ENCODE measurements at places on chromosomes 1 and 21. TPM values are rescaled to one million over a fixed set of nuclear protein-coding genes. Genes with fewer than 3 reads are reported as not detected.

DNA sequence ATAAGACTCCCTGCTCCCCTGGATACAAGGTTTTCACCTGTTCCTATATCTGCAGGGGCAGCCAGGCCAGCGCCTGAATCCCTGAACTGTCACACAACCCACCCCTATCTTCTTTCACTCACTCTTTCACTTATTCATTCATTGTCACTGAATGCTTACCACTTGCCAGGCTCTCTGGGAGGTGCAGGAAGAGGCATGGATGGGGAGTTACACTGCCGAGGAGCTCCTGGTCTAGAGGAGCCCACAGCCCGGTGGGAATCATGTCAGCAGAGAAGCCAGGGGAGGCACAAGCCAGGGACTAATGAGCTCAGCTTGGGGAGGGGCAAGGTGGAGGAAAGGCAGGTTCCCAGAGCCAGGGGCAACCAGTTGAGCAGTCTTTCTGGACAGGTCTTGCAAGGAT is 155.8 kb downstream of the TRABD2B start:
- H3K4me1 ChIP-seq = no peaks in the 10 kb centered on the region
- H3K4me3 ChIP-seq = no peak overlapping the region
- H3K27ac ChIP-seq = no peak overlapping the region
- DNase-seq = no peak
- H3K36me3 ChIP-seq = no peaks in the 10 kb centered on the region
- peaks cover 9% of the 10 kb centered on the region for H3K27me3 ChIP-seq

DNA sequence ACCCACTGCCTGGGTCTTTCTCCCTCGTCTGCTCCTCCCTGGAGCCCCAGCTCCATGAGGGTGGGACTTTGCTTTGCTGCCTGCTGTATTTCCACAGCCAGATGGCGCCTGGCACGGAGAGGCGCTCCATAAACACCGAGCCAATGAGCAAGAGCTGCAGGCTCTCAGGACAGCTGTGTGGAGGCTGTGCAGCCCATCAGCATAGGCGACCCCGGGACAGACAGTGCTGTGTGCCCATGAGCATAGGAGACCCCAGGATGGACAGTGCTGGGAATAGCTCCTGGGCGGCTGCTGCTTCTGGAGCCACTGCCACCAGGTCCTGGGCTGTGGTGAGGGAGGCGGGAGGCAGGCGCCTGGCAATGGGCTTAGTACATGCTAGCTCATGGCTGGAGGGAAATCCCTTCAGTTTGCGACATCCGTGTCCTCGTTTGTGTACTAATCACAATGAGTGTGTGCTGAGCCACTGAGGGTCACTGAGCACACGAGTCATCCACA is 29.2 kb downstream of the CEP104 start:
- no peak overlapping the region for H3K4me3 ChIP-seq
- H3K36me3 ChIP-seq = peaks cover 22% of the 10 kb centered on the region
- H3K4me1 ChIP-seq = no peaks in the 10 kb centered on the region
- H3K27me3 ChIP-seq = no peaks in the 10 kb centered on the region

DNA sequence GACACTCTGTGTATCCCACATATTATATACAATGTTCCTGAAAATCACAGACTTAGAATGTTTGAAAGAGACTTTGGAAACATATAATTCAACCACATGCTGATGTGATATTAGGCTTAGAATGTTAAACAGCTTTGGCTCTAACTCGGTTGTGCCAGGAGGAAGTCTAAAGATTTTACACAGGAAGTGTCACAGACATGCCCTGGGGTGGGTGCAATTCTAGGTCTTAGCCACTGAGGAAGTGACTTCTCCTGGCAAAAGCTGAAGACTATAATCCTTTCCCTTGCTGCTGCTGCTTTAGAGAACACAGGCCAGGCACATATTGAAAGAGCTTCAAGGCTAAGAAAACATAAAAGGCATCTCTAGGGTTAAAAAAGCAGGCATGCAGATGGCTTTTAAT is 51.0 kb downstream of the RPL5 start:
- H3K4me3 ChIP-seq = peak overlapping the region; percentile 1
- peak; percentile 56 for DNase-seq
- peaks cover 35% of the 10 kb centered on the region for H3K4me1 ChIP-seq
- no peaks in the 10 kb centered on the region for H3K27me3 ChIP-seq
- H3K27ac ChIP-seq = peak overlapping the region; percentile 80

GRCh38 chr1:152515434-152515783 is 1.1 kb downstream of the CRCT1 start:
- peaks cover 1% of the 10 kb centered on the region for H3K4me1 ChIP-seq
- H3K27ac ChIP-seq = no peak overlapping the region
- H3K4me3 ChIP-seq = no peak overlapping the region
- DNase-seq = no peak
- H3K36me3 ChIP-seq = no peaks in the 10 kb centered on the region

GRCh38 chr1:165228676-165229075 is 127.8 kb downstream of the LMX1A start:
- peaks cover 11% of the 10 kb centered on the region for H3K27me3 ChIP-seq
- no peaks in the 10 kb centered on the region for H3K4me1 ChIP-seq
- no peak overlapping the region for H3K27ac ChIP-seq
- H3K4me3 ChIP-seq = no peak overlapping the region
- H3K36me3 ChIP-seq = no peaks in the 10 kb centered on the region
- no peak for DNase-seq

GRCh38 chr1:64228167-64228957 is 24.9 kb downstream of the UBE2U start:
- peaks cover 20% of the 10 kb centered on the region for H3K27me3 ChIP-seq
- DNase-seq = no peak
- no peak overlapping the region for H3K4me3 ChIP-seq
- H3K36me3 ChIP-seq = no peaks in the 10 kb centered on the region

GRCh38 chr1:227490478-227490877 is 72.9 kb upstream of the ZNF678 start:
- H3K4me1 ChIP-seq = no peaks in the 10 kb centered on the region
- no peaks in the 10 kb centered on the region for H3K27me3 ChIP-seq
- no peak overlapping the region for H3K4me3 ChIP-seq
- DNase-seq = no peak
- H3K27ac ChIP-seq = no peak overlapping the region
- no peaks in the 10 kb centered on the region for H3K36me3 ChIP-seq

DNA sequence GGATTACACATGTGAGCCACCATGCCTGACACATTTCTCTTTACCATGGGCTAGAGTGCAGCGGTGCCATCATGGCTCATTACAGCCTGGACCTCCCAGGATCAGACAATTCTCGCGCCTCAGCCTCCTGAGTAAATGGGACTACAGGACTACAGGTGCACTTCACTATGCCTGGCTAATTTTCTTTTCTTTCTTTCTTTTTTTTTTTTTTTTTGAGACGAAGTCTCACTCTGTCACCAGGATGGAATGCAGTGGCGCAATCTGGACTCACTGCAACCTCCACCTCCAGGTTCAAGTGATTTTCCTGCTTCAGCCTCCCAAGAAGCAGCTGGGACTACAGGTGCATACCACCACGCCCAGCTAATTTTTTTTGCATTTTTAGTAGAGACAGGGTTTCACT is 14.8 kb upstream of the KIF1B start:
- peaks cover 19% of the 10 kb centered on the region for H3K27me3 ChIP-seq
- DNase-seq = no peak
- no peaks in the 10 kb centered on the region for H3K4me1 ChIP-seq
- no peak overlapping the region for H3K27ac ChIP-seq

DNA sequence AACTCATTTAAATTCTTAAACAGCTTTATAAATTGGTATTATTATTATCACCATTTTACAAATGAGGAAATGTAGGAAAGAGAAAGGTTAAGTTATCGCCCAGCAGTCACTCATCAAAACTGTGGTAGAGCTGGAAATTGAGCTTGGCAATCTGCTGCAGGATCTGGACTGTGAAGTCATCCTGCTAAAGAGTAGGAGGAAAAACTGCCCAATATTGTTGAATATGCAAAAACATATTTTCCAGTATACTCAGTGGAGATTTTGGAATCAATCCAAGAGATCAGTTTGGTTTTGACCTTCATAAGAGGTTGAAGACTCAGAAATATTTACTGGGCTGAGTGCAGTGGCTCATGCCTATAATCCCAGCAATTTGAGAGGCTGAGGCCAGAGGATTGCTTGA is 16.9 kb upstream of the RC3H1 start:
- DNase-seq = no peak
- peaks cover 9% of the 10 kb centered on the region for H3K27me3 ChIP-seq
- no peak overlapping the region for H3K27ac ChIP-seq
- H3K4me1 ChIP-seq = no peaks in the 10 kb centered on the region
- H3K4me3 ChIP-seq = no peak overlapping the region

DNA sequence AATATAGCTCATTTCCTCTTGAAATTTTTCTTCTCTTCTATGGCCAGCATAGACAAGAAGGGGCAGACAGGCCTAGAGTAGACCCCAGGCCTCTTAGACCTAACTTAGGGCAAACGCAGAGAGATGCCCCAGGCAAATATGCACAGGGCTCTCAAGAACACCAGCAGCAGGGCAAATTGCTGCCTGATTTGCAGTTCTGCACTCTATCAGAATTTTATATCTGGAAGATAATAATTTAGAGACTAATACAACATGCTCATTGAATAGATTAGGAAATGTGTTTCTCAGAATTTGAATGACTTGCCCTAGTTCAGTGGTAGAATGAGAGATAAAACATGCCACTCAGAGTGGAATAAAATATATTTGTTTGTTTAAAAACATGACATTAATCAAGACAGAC is 200.4 kb upstream of the ADGRL2 start:
- no peak overlapping the region for H3K27ac ChIP-seq
- no peaks in the 10 kb centered on the region for H3K4me1 ChIP-seq
- DNase-seq = no peak
- H3K36me3 ChIP-seq = no peaks in the 10 kb centered on the region
- H3K27me3 ChIP-seq = no peaks in the 10 kb centered on the region

DNA sequence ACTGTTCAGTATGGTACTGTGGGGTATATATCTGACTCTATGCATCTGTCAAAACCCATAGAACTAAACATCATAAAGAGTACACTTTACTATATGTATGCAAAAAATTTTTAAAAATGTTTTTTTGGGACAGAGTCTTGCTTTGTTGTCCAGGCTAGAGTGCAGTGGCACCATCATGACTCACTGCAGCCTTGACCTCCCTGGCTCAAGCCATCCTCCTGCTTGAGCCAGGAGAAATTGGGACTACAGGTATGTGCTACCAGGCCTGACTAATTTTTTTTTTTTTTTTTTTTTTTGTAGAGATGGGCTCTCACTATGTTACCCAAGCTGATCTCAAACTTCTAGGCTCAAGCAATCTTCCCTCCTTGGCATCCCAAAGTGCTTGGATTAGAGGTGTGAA is 11.5 kb downstream of the TRIT1 start:
- H3K27me3 ChIP-seq = no peaks in the 10 kb centered on the region
- peaks cover 16% of the 10 kb centered on the region for H3K36me3 ChIP-seq
- H3K4me3 ChIP-seq = no peak overlapping the region
- no peak overlapping the region for H3K27ac ChIP-seq
- DNase-seq = no peak
- H3K4me1 ChIP-seq = peaks cover 16% of the 10 kb centered on the region

- H3K4me3 ChIP-seq = no peak overlapping the region
- no peak overlapping the region for H3K27ac ChIP-seq
- H3K27me3 ChIP-seq = no peaks in the 10 kb centered on the region
- H3K36me3 ChIP-seq = no peaks in the 10 kb centered on the region
- DNase-seq = no peak
Measured at GRCh38 chr1:7912145-7912544, 28.5 kb downstream of the TNFRSF9 start.

- H3K4me3 ChIP-seq = peak overlapping the region; percentile 93
- peak; percentile 14 for DNase-seq
- no peaks in the 10 kb centered on the region for H3K27me3 ChIP-seq
- H3K27ac ChIP-seq = peak overlapping the region; percentile 72
- H3K36me3 ChIP-seq = peaks cover 45% of the 10 kb centered on the region
Measured at GRCh38 chr1:54404939-54405897, 976 bp downstream of the SSBP3 start.

- H3K4me3 ChIP-seq = no peak overlapping the region
- H3K4me1 ChIP-seq = peaks cover 18% of the 10 kb centered on the region
- H3K27me3 ChIP-seq = peaks cover 32% of the 10 kb centered on the region
- no peak overlapping the region for H3K27ac ChIP-seq
- H3K36me3 ChIP-seq = peaks cover 7% of the 10 kb centered on the region
Measured at GRCh38 chr1:15406614-15407559, 2.8 kb upstream of the EFHD2 start.

DNA sequence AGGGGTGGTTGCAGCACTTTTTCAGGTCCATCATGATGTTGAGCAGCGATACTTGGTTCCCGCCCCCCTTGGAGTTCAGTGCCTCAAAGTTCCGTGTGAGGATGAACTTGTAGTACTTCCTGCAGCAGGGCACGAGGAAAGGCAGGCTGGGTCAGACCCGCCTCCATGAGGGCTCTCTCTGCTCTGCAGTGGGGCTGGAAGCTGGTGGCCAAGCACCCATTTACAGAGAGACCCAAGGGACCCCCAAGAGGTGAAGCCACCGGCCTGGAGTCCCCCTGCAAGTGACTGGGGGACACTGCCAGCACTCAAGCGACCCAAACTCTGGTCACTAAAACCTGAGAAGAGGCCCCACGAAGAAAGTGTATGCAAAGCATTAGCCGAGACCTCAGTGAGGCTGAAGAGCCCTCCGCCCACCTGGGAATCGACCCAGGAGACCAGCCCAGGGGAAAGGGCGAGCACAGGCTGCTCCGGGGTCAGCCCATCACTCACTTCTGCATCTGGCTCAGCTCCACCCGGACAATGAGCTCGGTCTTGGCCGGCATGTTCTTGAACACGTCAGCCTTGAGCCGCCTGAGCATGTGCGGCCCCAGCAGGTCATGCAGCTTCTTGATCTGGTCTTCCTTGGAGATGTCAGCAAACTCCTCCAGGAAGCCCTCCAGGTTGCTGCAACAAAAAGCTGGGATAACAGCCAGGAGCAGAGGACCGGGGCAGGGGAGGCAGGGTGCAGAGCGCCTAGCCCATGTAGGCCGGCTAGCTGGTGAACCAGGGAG is 45.2 kb downstream of the CHD5 start:
- H3K4me3 ChIP-seq = no peak overlapping the region
- H3K36me3 ChIP-seq = no peaks in the 10 kb centered on the region
- H3K27ac ChIP-seq = no peak overlapping the region
- DNase-seq = no peak
- peaks cover 3% of the 10 kb centered on the region for H3K27me3 ChIP-seq

GRCh38 chr1:191675856-191676783 is 482.1 kb upstream of the RGS18 start:
- no peaks in the 10 kb centered on the region for H3K4me1 ChIP-seq
- DNase-seq = no peak
- no peak overlapping the region for H3K4me3 ChIP-seq
- H3K36me3 ChIP-seq = no peaks in the 10 kb centered on the region

DNA sequence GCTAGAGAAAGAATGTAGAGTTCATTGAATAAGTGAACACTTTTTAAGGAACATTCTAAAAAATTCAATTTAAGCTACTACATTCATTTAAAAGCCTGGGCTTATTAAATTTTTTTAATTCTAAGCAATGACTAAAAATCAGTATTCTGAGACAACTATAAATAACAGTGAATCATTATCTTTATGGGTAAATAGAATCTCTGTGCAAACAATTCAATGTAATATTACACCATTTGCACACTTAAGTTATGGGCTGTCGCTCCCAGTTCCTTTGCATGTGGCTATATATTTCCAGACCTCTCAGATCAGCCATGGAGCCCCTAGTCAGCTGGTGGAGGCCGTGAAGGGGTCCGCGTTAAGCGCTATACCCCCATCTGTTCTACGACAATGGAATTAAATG is 65.1 kb downstream of the KCNK1 start:
- no peak overlapping the region for H3K27ac ChIP-seq
- DNase-seq = no peak
- no peaks in the 10 kb centered on the region for H3K4me1 ChIP-seq
- H3K4me3 ChIP-seq = no peak overlapping the region

GRCh38 chr1:186301448-186301847 is 73.6 kb downstream of the TPR start:
- no peaks in the 10 kb centered on the region for H3K27me3 ChIP-seq
- H3K27ac ChIP-seq = peak overlapping the region; percentile 84
- peaks cover 18% of the 10 kb centered on the region for H3K36me3 ChIP-seq
- no peak overlapping the region for H3K4me3 ChIP-seq

- H3K4me3 ChIP-seq = no peak overlapping the region
- no peaks in the 10 kb centered on the region for H3K36me3 ChIP-seq
- peaks cover 19% of the 10 kb centered on the region for H3K27me3 ChIP-seq
Measured at GRCh38 chr1:50343323-50343722, 79.9 kb downstream of the DMRTA2 start.

SYT14 gene
- total RNA-seq = not detected

RAP1GAP gene
- total RNA-seq = 0.17 TPM
